ENCODE measurements at places on chromosomes 12 and 14.

DNA sequence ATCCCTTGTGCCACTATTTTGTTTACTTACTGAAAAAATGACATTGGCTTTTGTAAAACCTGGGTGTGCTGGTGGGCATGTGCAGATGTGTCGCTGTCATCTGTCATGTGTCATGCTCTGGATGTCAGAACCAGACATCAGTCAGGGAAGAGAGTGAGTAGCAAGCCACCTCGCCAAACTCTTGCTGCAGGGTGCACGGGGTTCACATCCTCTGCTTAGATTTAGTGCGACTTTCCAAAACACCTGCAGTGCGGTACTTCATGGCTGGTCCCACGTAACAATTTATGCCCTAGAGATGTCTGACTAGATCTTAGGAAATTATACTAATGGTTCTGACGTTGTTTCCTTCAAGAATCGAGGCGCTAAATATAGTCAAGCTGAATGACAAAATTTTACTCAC lies 106.7 kb downstream of the CRADD start:
- DNase-seq: no peak

- DNase-seq: no peak
Observed at GRCh38 chr12:64009321-64010068, 165.0 kb downstream of the SRGAP1 start.

DNA sequence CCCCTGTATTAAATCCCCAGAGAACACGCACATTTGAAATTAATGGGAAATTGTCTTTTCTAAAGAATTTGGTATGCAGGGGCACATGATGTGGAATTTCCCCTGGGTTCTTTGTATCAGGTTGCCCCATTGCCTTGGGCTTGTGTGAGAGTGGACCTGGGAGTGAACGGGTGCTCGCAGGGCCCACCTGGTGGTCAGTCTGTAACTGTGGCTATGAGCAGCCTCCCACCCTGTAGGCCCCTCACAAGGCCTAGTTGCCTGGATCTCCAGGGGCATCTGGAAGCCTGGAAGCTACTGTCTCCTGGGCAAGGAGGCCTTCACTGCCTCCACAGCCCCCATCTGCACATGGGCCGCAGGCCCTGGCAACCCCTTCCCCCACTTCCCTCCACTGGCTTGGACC lies 96.7 kb downstream of the SLC25A47 start:
- peak; percentile 48 for DNase-seq

GRCh38 chr12:132887513-132888351 lies at the start of gene CHFR:
TSS of gene CHFR (minus strand) at chr12:132887605. CDS start at chr12:132887328, 277 bp downstream.
- peak; percentile 97 for DNase-seq

- no peak for DNase-seq
Observed at GRCh38 chr12:19168644-19169043, 39.1 kb downstream of the PLEKHA5 start.

GRCh38 chr14:81801921-81802320 lies 268.3 kb upstream of the SEL1L start:
- DNase-seq: no peak

DNA sequence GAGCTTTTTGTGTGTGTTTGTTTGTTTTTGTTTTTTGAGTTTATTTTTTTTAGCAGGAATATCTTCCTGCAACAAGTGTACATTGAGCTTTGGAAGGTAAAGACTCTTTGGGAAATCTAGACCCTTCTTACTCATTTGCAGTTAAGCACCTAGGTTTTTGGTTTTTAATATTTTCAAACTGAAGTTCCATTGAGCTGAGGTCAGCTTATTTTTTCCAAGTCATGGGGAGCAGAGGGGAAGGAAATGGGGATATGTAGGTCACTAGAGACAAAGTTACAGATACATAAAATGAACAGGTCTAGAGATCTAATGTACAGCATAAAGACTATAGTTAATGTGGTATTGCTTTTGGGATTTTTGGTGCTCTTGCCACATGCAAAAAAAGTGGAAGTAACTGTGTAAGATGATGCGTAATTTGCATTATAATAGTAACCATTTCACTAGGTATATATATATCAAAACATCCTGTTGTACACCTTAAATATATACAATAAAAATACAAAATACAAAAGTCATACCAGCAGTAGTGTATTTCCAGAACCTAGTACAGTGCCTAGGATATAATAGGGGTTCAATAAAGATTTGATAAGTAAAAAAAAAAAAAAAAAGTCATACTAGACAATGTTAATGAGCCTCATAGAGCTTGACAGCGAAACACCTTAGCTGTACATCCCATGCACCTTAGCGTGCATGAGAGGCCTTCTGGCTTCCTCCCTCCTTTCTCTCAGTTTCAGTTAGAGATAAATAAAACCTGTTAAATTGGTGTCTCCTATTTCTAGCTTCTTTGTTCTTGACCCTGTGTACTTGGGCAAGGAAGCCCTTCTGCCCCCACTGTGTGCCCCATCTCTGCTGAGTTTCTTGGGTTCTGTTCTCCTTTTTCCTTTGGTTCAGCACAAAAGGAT lies 22.7 kb downstream of the CGRRF1 start:
- no peak for DNase-seq

DNA sequence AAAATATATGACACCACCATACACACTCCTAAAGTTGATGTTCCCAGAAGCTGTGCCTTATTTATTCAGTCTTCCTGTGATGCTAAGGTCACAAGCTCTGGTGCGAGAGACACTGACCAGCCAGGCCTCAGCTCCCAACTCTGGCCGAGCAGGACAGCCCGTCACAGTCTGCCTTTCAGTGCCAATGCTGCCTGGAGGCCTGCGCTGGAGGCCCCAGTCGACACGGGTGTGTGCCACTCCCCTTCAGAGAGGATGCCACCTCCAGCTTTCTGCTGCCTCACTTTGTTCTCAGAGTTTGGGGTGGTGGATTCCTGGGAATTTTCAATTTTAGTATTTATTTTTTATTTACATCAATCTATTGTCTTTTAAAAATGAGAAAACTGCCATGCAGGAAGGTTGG lies 7.3 kb upstream of the PAPLN start:
- no peak for DNase-seq

GRCh38 chr12:124904306-124905098 lies 9.9 kb downstream of the UBC start:
- DNase-seq: peak; percentile 46

DNA sequence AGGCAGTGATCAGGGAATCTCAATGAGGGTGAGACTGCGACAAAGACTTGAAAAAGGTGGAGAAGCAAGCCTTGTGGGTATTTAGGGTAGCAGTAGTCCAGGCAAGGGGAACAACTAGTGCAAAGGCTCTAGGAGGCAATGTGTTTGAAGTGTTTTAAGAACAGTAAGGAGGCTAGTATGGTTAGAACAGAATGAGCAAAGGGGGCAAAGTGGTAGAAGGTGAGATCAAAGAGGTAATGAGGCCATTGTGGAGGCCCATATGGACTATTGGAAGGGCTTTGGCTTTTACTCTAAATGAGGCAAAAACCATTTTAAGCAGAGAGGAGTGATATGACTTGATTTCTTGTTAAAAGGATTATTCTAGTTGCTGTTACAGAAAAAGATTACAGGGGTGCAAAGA lies 16.8 kb downstream of the HIF1A start:
- no peak for DNase-seq

GRCh38 chr12:113818833-113819232 lies 147.3 kb downstream of the RBM19 start:
- DNase-seq: peak; percentile 43

GRCh38 chr12:49367381-49368239 lies at the start of gene SPATS2:
TSS of gene SPATS2 (plus strand) at chr12:49367462. CDS start at chr12:49461013, 93,551 bp downstream.
- peak; percentile 99 for DNase-seq

GRCh38 chr12:7857971-7858370 lies 14.7 kb downstream of the SLC2A14 start:
- no peak for DNase-seq

DNA sequence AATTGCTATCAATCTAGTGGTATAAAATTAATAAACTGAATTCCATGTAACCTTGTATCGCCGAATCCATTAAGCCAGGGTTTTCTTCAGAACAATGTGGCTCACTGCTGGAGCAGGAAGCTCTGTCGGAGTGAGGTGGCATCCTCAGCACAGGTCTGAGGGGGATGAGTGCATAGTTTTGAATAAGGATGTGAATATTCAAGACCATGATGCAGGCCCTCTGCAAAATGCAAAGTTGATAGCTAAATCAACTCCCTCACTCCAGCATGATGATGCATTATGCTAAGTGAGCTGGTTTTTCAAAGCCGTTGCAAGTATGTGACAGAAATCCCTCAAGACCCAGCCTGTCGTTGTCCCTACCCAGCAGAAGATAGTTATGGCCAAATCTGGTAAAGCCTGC lies 53.0 kb downstream of the TRIM9 start:
- no peak for DNase-seq

GRCh38 chr14:92135269-92135668 lies 13.5 kb downstream of the CPSF2 start:
- no peak for DNase-seq

DNA sequence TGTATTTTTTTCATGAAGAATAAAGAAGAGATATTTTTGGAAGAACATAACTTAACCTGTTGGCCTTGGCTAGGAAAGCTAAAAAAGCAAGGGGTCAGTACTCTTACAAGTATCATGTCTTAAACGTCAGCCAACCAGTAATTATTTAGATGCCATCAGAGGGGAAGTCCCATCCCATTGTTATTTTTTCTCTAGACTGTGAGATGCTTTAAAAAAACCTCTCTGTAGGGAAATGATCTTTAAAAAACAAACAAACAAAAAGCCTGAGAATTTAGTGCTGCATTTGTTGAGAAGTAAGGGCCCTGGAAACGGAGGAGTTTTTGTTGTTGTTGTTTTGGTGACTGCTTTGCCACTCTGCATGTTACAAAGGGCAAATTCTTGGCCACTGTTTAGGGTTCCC lies 474.0 kb downstream of the ZFP36L1 start:
- DNase-seq: no peak

DNA sequence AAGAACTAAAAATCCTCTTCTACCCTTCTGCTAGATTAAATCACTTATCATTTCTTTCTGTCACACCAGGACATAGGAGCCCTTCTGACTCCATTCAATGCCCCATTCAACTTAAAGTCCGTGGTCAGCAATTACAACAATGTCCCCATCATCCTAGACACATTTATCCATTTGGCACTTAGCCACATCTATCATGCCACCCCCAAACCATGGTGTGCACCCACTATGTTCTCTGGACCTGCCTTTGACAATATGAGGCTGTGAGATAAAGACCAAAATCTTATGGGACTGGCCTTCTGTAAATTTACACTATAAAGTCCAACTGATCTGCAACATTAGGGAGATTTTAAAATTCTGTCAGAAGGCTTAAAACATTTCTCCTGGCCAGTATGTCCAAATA lies 104.4 kb downstream of the SSPN start:
- no peak for DNase-seq
